Stimulated activated naive CD8-positive, alpha-beta T cell treated with anti-CD3 and anti-CD28 coated beads, Interleukin-15, amount 100 ng/mL, for 72 hours (primary cell): ENCODE measurements at places on chromosomes 7 and 10.

DNA sequence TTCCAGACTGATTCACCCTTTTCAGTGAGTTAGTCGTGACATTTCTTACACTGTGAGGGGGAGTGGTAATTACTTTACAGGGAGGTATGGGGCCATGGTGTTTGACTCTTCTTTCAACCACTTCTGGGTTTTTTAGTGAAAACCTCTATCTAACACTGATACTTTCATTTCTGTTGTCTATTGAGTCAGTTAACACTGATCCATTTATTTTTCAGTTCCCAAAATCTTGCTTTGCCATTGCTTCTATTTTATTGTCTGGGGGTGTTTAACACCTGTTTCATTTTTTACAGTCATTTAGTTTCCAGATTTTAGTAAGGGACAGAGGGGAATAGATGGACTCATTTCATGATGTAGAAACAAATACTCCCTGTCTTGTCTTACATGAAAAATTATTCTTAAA lies 61.5 kb downstream of the HELLS start:
- no peak for DNase-seq

GRCh38 chr7:99137411-99138180 lies 6.3 kb downstream of the SMURF1 start:
- no peak for DNase-seq

GRCh38 chr10:114767101-114767985 lies 54.2 kb upstream of the FHIP2A start:
- no peak for DNase-seq

- DNase-seq, result no peak
These were observed 145.5 kb downstream of the TCF7L2 start for GRCh38 chr10:113095419-113096127.

GRCh38 chr10:107056182-107056581 lies 108.3 kb downstream of the SORCS1 start:
- no peak for DNase-seq

- no peak for DNase-seq
These were observed 11.0 kb downstream of the TWIST1 start for GRCh38 chr7:19106241-19107080.

DNA sequence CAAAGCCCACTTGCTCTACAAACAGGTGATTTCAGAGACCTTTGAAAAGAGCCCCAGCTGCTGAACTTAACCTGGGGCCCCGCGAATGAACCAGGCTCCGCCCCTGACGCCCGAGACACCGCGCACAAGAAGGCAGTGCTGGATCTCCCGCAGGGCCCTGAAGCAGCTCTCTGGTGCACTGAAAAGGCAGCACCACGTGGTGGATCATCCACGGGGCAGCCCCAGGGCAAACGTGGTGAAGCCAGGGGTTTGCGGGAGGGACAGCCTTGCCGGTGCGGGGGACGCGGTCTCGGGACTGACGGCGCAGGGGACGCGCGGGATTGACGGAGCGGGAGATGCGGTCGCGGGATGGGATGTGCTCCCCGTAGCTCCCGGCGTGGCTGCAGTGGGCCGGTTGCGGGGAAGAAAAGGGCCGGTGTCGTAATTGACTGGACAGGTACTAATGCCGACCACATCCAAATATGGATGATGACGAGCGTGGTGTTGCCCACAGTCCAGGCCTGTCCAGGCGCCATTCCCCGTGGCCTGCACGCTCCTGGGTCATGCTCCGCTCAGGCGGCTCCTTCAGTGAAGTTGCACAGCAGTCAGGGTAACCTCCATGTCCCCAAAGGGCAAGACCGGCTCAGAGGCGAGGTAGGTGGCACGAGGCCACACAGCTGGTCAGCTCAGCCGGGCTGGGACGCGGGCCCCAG lies 421.1 kb downstream of the DNAJB6 start:
- no peak for DNase-seq

GRCh38 chr10:71821909-71822763 lies 28.9 kb downstream of the PSAP start:
- peak; percentile 55 for DNase-seq

DNA sequence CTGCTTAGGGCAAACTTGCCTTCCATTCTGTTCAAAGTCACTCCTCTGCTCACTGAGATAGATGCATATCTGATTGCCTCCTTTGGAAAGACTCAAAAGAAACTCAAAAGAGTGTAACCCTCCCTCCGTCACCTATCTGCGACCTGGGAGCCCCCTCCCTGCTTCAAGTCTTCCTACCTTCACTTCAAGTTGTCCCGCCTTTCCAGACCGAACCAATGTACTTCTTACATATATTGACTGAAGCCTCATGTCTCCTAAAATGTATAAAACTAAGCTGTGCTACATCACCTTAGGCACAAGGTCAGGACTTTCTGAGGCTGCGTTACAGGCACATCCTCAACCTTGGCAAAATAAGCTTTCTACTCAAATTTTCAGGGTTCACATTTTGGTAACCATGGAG lies 77.4 kb upstream of the C1GALT1 start:
- DNase-seq, result no peak

DNA sequence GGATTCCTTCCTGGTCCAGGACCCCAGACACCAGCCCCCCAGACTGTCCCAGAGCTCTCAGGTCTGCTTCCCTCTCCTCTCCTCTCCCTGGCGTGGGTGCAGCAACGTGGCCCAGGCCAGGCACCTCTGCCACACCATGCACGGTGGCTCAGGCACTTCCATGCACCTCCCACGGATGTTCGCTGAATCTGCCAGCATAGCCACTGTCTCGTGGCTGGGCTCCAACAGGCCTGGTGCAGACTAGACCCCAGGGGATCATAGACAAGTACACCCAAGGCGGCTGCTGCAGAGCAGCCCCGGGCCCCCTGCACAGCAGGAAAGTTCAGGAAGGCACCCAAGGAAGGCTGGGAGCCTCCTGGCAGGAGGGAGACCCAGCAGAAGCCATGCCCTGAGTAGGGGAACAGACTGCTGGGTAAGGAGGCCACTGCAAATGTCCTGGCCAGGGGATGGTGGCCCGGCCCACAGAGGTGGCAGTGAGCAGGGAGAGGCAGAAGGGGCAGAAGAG lies 4.4 kb downstream of the RASGEF1A start:
- DNase-seq, result no peak

GRCh38 chr7:11461946-11462345 lies 370.1 kb downstream of the THSD7A start:
- DNase-seq, result no peak

DNA sequence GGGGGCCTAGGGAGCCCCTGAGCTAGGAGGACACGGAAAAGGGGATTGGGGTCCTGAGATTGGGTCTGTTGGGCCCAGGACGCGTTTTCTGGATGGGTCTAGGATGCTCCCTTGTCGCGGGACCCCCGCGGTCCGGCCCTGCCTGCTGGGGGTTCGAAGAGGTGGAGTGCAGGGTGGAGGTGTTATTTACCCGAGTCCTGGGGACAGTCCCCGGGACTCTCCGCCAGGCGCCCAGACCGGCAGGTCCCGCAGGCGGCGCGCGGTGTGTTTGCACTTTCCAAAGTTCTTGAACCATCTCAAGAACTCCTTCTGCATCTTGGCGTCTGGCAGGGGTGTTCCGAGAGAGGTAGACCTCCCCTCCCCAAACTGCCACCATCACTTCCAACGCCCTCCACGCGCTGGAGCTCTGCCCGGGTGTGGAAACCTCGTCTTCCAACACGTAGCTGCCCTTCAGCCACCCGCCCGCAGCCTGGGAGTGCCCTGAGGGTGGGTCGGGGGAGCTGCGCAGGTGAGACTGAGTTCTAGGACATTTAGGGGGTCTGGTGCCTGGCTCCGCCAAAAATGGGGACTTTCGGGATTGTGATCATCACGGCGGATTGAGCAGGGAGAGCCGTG lies 569 bp downstream of the CAV1 start:
- peak; percentile 54 for DNase-seq

- DNase-seq, result peak; percentile 9
These were observed 135.4 kb upstream of the MDFIC start for GRCh38 chr7:114786455-114786854.

DNA sequence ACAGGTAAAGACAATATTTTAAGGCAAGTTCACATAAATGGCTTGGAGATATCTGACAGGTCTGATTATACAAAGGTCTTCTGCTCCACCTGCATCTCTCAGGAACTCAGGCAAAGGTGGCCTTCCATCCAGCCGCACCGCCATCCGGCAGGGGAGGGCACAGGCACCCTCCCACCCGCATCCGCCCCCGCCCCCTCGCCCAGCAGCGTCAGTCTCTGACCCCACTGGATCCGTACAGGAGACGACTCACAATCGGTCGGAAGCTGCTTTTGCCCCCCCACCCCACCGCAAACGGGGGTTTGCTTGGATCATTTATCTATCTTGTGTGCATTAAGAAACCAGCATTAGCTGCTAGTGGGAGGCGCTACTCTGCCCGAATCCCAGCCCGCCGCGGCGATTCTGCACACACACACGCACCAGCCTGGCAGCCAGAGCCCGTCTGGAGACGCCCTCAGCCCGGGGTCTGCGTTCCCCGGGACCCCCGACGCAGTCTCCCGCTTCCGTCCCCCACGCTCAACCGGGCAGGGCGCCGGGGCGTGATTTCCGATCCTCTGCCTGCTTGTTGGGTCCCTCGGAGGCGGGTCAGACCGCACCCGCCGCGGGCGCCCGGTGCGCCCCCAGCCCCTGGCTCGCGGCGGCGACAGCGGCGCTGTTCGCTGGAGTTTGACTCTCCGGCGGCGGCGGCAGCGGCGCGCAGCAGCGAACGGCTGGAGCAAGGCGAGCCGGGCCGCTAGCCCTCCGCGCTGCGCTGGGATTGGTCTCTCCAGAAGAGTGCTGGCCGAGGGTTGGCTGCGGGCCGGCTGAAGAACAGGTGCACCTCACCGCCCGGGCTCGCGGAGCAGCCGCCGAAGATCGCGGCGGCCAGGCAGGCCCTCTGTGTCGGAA lies 820 bp upstream of the NRG3 start:
- no peak for DNase-seq
